ENCODE measurements at places on chromosomes 7 and 10. TPM values are rescaled to one million over a fixed set of nuclear protein-coding genes. Genes with fewer than 3 reads are reported as not detected.

ECHS1 gene
- 74.4 TPM for polyA plus RNA-seq

OR6B1 gene
- polyA plus RNA-seq, result under 0.01 TPM

CNNM1 gene
- polyA plus RNA-seq, result 1.8 TPM

RPEL1 gene
- polyA plus RNA-seq, result not detected

CALY gene
- polyA plus RNA-seq, result 30.7 TPM

TRIM50 gene
- not detected for polyA plus RNA-seq

WIPF3 gene
- polyA plus RNA-seq, result 4.5 TPM

CALML5 gene
- polyA plus RNA-seq, result not detected

CPA2 gene
- polyA plus RNA-seq, result 0.56 TPM

CDHR1 gene
- polyA plus RNA-seq, result 6.0 TPM

PTF1A gene
- not detected for polyA plus RNA-seq

OLAH gene
- polyA plus RNA-seq, result 1.6 TPM

WASHC2A gene
- 46.0 TPM for polyA plus RNA-seq

FIS1 gene
- 158 TPM for polyA plus RNA-seq

GPR146 gene
- 7.9 TPM for polyA plus RNA-seq

MIOS gene
- 15.1 TPM for polyA plus RNA-seq

LRRC4 gene
- polyA plus RNA-seq, result 2.2 TPM
